ENCODE measurements at places on chromosomes 1 and 21.

DNA sequence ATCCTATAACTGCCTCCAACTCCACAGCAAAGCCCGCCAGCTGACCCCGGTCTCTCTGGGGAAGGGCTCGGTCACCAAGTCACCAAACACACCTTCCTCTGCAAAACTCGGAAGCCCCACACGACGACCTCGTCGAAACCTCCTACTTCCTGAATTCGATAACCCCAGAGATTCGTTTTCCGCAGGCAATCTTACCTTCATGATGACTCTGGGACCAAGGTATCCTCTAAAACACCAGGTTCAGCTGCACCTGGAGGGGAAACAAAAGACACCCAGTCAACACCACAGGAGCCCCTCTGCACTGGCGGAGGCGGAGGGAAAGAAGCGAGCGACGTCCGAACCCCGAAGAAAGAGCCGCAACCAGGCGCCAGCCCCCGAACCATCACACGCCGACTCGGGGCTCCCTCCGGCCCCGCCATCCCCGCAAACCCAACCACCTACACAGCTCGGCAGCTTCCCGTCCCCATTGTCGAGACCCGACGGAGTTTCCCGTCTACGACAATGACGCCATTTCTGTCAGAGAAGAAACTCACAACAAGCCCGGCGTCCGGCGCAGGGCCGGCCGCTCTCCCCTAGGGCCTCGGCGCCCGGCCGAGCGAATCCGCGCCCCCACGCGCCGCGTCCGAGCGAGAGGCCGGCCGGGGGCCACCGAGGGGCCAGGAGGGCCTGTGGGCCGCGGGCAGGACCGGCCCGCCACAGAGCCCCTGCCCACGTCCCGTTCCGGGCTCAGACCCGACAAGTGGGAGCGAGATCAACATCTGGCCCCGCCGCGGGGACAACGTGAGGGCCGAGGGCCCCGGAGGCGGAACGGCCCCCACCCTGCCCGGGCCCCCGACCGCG lies 1.0 kb downstream of the ARID4B start:
- DNase-seq = peak; percentile 68

DNA sequence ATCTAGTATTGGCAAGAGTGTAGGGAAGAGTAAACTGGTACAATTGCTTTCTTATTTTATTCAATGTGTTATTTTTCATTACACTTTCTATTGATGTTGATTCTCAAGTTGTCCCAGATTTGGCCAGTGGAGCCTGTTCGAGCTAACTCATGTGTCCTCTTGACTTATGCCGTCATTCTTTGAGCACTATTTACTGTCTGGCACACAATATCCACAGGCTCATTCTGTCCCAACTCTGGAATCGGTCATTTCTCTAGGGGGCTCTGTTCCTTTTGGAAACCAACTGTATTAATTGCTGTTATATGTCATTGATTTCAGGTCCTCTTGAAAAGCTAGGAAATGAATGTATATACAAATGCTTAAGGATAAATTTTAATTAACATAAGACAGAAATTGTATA lies 22.4 kb upstream of the SFPQ start:
- DNase-seq = no peak

DNA sequence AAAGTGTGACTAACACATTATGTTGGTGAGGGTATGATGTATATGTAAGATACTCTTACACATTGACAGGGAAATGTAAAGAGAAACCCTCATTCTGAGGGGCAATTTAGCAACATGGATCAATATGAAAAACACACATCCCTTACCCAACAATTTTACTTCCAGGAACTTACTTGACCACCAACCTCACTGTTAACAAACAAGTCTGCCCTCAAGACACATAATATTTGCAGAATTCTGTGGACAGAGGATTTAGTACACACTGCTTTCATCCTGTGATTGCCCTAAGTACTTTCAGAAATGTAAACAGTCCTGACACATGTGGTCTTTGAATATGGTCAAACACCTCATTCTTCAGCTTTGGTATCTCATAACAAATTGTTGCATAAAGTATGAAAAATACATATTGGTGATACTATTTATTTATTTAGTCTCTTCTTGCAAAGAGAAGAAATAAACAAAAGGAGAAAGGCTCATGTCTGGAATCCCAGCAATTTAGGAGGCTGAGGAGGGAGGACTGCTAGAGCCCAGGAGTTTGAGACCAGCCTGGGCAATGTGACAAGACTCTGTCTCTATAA lies 6.9 kb downstream of the USP48 start:
- no peak for DNase-seq

- DNase-seq = no peak
Measured at GRCh38 chr1:25744140-25744581, 55.8 kb upstream of the SELENON start.

GRCh38 chr1:199898654-199899053 lies 128.9 kb upstream of the NR5A2 start:
- DNase-seq = no peak

GRCh38 chr1:66333466-66334199 lies 200.3 kb upstream of the SGIP1 start:
- DNase-seq = peak; percentile 13

GRCh38 chr1:169879034-169879840 lies 14.5 kb downstream of the SCYL3 start:
- DNase-seq = no peak

GRCh38 chr1:198449261-198449660 lies 91.2 kb downstream of the ATP6V1G3 start:
- DNase-seq = no peak

- no peak for DNase-seq
Measured at GRCh38 chr1:15609631-15610030, 7.6 kb upstream of the DDI2 start.

DNA sequence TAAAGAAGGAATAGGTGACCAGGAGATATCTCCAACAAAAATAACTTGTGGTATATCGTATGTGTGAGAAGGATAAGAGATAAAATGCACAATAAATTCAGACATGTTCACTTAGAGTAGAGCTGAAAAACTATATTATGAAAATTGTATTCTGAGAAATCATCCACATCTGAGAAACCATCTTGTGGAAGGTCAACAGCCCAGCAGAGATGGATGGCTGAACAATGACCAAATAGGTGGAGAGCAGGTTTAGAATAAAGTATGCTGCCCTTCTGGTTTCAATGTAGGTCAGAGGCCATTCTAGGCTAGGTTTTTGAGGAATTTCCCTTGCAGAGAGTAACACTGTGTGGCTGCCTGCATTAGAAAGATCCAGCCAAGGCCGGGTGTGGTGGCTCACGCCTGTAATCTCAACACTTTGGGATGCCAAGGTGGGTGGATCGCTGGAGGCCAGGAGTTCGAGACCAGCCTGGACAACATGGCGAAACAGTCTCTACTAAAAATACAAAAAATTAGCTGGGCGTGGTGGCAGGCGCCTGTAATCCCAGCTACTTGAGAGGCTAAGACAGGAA lies 8.8 kb upstream of the UAP1 start:
- DNase-seq = no peak

DNA sequence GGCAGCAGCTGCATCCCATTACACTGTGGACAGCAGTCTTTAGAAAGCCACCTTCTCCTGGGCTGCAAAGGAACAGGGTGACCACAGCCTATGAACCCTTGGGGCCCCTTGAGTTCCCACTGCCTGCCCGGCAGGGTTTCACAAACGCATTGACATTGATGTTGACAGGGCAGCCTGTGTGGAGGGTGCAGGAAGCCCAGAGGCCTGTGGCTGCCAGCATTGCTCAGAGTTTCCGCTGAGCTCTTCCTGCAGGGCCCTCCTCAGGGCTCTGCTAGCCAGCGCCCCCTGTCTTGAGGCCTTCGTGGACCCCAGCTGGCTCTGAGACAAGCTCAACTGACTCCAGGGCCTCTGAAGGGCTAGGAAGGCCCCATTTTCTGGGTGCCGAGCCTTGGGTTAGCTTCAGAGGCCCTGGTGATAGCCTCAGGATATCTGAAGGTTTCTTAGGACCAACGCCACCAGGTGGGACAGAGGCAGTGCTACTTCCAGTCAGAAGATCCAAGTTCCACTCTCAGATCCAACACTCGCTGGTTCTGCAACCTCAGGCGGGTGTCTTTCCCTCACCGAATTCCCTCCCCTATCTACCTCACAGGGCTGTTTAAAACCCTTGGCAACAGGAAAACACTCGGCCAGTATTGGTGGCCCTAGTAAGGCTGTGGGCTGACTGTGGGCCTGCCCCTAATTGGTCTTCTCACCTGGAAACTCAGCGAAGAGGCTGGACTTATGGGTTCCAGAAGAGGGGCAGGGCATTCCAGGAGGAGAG lies 27.2 kb upstream of the EPS8L3 start:
- DNase-seq = peak; percentile 44

- no peak for DNase-seq
Measured at GRCh38 chr21:37828556-37828955, 87.7 kb downstream of the KCNJ6 start.

- no peak for DNase-seq
Measured at GRCh38 chr1:228786361-228787129, 51.3 kb downstream of the RHOU start.

DNA sequence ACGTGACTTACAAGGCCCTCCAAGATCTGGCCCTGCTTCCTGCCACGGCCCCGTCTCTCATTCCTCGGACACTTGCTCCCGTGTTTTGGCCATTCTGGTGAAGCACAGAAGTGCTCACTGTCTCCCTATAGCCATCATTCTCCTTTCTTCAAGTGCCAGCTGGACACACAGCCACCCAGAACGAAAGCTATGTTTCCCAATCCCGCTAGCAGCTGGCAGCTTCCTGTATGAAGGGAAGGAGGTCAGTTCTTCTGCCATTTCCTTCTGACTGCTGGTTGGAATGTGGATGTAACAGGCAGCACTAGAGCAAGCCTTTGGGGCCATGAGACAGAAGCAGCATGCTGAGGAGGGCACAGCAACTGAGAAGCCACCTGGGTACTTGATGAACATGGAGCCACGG lies 82.8 kb downstream of the TGFBR3 start:
- no peak for DNase-seq

- no peak for DNase-seq
Measured at GRCh38 chr1:32695098-32695904, 7.3 kb downstream of the SYNC start.

GRCh38 chr21:38392661-38393060 lies 105.6 kb downstream of the ERG start:
- no peak for DNase-seq

DNA sequence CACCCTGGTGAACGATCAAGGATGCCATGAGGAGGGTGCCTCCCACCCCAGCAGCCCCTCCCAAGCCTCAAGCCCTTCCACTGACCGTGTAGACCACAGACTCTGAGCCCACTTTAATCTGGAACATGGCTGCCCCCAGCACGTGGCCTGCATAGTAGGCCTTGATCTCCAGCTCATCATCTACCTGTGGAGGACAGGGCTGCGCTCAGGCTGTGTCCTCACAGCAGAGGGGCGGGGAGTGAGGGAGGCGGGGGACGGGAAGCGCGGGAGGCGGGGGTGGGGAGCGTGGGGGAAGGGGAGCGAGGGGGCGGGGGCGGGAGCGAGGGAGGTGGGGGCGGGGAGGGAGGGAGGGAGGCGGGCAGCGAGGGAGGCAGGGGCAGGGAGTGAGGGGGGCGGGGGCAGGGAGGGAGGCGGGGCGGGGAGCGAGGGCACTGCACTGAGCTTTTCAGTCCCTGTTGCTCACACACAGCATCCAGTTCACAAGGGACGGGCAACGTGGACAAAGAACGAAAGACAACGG lies 7.1 kb downstream of the PUSL1 start:
- DNase-seq = no peak

Measured in stimulated activated naive CD4-positive, alpha-beta T cell (primary cell).